ENCODE measurements at places on chromosomes 4 and X.

GRCh38 chr4:86250619-86251018, 109.2 kb downstream of the MAPK10 start:
- no peak for DNase-seq

- DNase-seq: peak; percentile 98
Observed at GRCh38 chr4:153651587-153651986, 32.5 kb upstream of the TLR2 start.

- DNase-seq: peak; percentile 58
Observed at GRCh38 chr4:83546786-83547185, 10.9 kb downstream of the GPAT3 start.

GRCh38 chrX:21837056-21837455, 2.4 kb upstream of the MBTPS2 start:
- DNase-seq: no peak

- DNase-seq: no peak
Observed at GRCh38 chr4:118012142-118012541, 22.1 kb upstream of the NDST3 start.

- DNase-seq: no peak
Observed at GRCh38 chrX:13808865-13809264, 8.0 kb downstream of the GPM6B start.

All from MV-4-11 (cell line).